ENCODE measurements at places on chromosomes 4 and X. TPM values are rescaled to one million over a fixed set of nuclear protein-coding genes. Genes with fewer than 3 reads are reported as not detected.

Gene DCAF8L2
- not detected for total RNA-seq

Gene MANBA
- total RNA-seq: 27.3 TPM

Gene NAT8L
- total RNA-seq: 0.64 TPM

Gene NWD2
- not detected for total RNA-seq

Gene ABHD18
- total RNA-seq: 9.5 TPM

GRCh38 chrX:51776851-51777250 is 33.6 kb downstream of the GSPT2 start:
- no peak for DNase-seq

GRCh38 chr4:80926891-80927290 is 103.6 kb upstream of the BMP3 start:
- no peak for DNase-seq

DNA sequence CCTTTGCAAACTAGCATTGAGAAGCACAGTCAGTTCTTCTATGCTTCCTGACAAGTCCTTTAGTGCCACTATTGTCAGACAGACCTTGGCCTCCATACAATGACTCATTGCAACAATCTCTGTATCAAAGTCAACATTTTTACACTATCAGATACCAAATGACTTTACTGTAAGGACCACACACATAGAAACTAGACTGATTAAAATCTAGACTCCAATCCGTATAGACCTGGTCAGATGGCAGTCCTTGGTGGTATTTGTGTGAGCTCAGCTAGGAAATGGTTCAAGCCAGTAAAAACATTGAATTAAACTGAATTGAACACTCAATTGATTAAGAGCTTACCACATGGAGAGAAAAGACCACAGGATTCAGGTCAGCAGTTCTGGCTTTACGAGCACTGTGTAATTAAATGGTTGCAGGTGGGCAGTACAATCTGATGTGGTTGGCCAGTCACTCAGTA is 549.8 kb upstream of the LCORL start:
- DNase-seq: no peak
